ENCODE measurements at places on chromosomes 4 and X.

GRCh38 chr4:182876427-182876826 is 40.8 kb downstream of the DCTD start:
- DNase-seq, result no peak

GRCh38 chrX:10052906-10053625 is 85.9 kb downstream of the CLDN34 start:
- DNase-seq, result peak; percentile 63

- no peak for DNase-seq
Measured at GRCh38 chr4:82223715-82224114, 150.1 kb downstream of the HNRNPD start.

DNA sequence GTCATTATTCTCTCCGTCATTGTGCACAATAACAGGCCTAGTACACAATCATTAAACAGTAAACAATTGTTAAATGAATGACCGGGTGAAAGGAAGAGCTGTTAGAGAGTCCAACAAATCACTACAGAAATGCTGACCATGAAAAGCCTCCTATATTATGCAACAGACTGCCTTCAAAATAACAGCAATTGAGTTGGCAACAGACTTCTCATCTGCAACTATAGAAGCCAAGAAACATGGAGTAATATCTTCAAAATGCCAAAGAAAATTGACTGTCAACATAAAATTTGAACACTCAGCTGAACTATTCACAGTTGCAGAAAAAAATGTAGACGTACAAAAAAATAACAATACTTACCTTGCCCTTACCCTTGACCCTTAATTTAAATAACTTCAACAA is 26.2 kb downstream of the CHRNA9 start:
- no peak for DNase-seq

DNA sequence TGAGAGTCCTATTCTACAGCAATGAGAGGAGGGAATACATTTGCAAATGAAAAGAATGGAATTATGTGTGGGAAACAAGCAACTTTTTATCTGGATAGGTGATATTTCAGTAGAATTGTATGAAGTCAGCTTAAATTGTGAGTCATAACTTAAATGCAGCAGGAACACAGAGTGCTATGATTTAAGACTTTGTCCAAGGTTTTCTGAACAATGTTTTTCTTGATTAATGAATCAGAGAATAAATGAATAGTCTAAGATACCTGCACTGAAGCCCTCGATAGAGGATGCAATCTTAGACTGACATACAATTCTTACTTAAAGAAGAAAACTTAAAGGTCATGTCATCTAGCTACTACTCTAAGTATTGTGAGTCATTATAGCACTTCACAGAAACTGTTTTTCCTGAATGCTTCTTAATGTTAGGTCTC is 8.0 kb downstream of the ARHGEF38 start:
- DNase-seq, result no peak

GRCh38 chr4:91957963-91958362 is 345.8 kb upstream of the GRID2 start:
- no peak for DNase-seq

DNA sequence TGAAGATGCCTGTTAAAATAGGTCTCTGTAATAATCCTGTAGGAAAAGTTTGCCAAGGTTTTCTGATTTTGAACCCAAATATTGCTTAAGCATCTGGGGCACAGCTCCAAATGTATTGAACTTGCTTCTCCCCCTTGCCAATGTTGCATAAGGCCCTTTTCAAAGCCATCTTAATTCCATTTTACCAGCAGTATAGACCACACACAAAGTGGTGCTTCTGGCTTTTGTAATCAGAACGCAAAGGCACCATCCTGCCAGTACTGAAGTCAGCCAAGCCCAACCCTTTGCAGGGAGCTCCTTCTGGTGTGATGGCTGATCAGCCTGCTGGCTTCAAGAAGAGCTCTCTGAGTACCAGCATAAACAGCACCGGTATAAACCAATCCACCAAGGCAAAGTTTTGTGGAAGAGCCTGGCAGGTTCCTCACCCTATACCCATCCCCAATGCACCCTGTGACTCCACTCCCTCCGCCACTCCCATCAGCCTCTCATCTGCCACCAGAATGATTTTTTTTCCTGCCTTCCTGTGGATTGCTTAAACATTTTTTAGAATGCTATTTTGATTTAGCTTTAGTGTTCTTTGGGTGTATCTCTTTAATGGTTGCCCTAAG is 39.2 kb upstream of the USP9X start:
- no peak for DNase-seq

GRCh38 chr4:36081185-36081584 is 163.1 kb downstream of the ARAP2 start:
- DNase-seq, result no peak

DNA sequence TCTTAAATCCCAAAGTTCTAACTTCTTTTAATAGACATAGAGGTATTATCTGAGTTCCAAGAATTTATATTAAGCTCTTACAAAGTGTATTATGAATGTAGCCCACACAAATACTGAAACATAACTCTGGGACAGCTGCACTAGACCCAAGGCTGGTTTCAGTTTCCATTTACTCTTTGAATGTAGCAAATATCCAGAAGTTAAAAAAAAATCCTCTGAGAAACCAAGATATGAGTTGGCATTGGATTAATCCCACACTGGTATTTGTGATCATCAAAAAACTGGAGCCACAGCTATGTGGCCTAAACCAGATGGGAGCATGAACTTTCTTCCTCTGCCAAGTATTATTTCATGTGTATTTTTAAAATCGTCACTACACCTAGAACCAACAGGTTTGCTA is 23.6 kb upstream of the SMPX start:
- no peak for DNase-seq

GRCh38 chrX:123188081-123188480 is 4.0 kb downstream of the GRIA3 start:
- DNase-seq, result no peak

- no peak for DNase-seq
Measured at GRCh38 chr4:40550948-40551462, 78.7 kb downstream of the RBM47 start.

DNA sequence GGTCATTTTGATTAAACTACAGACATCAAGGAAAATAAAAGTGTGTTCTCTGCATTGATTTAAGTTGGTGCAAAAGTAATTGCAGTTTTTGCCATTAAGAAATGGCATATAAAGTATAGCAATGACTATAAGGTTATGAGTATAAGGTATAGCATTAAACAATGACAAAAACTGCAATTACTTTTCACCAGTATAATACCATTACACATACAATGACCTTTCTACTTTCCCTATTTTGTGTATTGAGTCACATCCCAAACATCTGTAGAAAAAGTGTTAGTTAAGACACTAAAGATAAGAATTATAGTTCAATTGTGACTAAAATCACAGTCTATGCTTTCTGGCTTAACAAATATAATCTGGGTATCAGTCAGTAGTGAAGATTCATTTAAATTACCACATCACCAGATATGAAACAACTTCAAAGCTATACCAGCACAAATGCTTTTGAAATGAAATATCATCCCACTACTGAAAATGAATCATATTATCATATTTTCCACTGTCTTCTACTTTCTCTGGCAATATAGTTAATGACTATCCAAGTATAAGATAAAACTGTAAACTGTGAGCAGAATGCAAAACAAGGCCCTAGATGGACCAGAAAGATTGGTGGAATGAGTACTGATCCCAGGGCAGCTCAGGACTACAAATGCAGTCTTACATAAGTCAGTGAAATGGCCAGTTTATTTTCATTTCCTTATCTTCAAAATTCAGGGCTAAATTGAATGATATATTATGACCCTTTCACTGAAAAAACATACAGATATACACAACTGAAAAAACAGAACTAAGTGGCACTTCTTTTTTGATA is 241.1 kb downstream of the ANTXR2 start:
- no peak for DNase-seq

DNA sequence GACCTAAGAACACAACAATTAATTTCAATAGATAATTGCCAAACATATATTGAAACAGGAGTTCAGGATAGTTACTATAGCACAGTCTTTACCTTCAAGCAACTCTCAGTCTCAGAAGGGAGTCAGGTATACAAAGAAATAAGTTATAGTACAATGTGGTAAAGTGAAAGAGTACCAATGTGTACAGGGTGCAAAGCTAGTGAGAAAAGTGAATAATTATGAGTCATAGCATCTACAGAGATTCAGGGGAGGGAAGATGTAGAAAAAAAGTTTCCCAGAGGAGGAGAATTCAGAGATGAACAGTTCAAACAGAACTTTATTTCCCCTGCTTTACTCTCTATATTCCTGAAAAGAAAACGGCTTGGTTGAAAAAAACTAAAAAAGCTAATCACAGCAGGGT is 22.7 kb upstream of the DKK2 start:
- DNase-seq, result no peak

DNA sequence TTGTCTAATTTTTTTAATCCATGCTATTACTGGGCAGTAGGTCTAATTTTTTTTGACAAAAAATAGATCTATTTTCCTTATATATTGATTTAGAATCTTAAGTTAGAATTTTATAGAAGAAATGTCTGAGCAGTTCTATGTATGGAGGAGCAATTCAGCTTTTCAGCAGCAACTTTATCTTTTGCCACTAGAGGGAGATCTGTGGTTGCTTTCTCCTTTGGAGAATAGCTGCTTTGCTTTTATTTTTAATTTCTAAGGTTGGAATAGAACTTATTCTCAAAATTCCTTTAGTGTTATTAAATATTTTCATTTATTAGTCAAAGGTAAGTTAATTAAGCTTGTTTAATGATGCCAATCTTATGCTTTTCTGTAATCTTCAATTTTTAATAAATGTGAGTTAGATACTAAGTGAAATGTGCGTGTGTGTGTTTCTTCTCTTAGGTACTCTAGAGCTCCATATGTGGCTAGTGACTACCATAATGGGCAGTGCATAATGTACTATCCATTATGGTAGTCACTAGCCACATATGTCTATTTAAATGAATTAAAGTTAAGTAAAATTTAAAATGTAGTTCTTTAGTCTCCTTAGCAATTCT is 29.3 kb downstream of the FAM199X start:
- no peak for DNase-seq

- DNase-seq, result no peak
Measured at GRCh38 chrX:40006106-40007017, 91.4 kb downstream of the BCOR start.

DNA sequence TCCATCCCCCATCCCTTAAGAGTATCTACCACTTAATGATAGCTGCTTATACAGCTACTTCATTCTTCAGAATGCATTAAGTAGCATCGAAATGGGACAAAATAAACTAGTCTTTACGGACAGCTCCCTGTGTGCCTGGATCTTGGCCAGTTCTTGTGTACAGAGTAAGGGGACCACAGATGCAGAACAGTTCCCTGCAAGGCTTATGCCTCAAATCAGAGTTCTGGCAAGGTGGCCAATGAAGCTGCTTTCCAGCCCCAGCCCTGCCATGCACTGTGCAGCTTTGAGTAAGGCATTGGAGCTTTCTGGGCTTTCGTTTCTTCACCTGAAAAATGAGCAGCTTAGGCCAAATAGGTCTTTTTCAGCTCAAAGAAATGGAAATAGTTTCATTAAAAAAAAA is 14.2 kb downstream of the CLNK start:
- DNase-seq, result no peak

DNA sequence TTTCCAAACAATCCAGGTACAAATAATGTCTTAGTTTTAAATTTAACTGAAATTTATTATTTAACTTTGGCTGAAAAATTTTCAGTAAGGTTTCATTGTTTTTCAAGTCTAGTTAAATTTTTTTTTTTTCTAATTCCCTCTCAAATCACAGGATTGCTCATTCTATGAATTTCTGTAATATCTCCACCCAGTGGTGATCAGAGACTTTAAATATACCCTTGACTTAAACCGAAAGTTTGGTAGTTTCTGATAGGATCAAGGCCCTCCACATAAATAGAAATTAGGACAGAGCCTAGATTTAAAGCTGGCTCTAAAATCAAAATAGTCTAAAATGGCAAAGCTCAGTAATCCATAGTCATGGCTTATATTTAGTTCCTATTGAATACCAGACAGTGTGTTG is 175.4 kb downstream of the TBCK start:
- no peak for DNase-seq

GRCh38 chr4:168696826-168697225 is 200.0 kb downstream of the PALLD start:
- no peak for DNase-seq

DNA sequence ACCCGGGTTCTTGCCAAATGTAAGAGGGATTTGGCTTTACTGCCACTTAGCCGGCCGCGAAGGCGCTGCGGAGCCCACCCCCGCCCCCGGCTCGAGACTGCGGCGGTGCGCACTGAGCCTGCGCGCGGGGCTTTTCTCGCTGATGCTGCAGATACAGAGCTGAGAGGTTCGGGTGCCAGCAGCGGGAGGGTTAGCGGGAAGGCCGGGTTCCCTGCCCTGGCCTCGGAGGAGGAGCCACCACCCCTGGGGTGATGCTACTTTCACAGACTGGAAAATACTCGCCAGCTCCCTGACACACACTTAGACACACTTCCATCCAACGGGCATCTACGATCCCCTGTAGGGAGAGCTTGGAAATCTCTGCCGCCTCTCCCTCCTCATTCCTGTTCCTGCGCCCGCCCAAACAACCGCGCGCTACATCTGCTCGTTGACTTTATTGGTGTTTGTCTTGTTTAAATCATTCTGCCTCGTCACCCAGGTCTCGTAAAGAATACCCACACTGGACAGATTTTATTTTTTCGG is 2.1 kb upstream of the PCDH7 start:
- peak; percentile 60 for DNase-seq

GRCh38 chrX:31366041-31366440 is 294.2 kb upstream of the FTHL17 start:
- DNase-seq, result no peak

- no peak for DNase-seq
Measured at GRCh38 chr4:186170966-186171365, 20.4 kb upstream of the CYP4V2 start.

DNA sequence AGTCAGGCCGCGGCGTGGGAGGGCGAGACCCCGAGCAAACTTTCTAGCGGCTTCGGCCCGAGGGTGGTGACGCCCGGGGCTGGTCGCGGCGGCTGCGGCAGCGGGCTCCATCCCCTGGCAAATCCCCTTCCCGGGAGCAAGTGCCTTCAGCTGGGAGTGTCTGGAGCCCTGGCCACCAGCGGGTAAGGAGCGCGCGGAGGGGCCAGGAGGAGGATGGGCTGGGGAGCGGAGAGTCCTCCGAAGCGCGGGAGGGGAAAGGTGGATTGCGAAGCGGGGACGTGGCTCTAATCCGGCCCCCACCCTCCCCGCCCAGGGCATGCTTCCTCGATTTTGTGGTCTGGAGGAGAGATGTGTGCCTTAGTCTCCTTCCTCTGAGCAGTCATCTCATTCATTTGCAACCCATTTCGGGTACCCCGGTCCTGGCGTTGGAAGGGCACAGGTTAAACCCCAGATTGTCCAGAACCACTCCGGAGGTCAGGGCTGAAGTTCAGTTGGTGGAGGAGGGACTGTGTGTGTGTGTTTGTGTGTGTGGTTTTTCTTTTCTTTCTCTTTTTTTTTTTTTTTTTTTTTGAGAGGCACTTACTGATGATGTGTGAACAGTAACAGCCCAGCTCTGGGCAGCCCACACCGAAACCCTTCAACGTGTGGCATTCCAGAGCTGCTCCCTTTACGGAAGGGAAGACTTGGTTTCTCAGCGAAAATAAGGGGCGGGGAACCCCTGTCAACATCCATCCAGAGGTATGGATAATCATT is 516 bp downstream of the SGMS2 start:
- peak; percentile 62 for DNase-seq

DNA sequence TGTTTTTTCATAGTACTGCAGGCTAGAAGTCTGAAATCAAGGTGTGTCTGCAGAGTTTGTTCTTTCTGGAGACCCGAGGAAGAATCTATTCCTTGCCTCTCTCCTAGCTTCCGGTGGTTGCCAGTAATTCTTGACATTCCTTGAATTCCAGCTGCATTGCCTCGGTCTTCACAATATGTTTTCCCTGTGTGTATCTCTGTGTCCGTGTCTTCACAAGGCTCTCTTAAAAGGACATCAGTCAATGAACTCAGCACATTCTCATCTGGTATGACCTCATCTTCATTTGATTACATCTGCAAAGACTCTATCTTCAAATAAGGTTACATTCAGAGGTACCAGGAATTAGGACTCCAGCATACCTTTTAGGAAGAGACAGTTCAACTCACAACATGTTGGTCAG is 163.4 kb downstream of the BANK1 start:
- DNase-seq, result no peak

Data from dorsolateral prefrontal cortex (tissue), 122 donors.